HS-5 (cell line): ENCODE measurements at places on chromosomes 6 and 20.

GRCh38 chr6:169807229-169807628 lies 55.8 kb downstream of the ERMARD start:
- no peak for DNase-seq

DNA sequence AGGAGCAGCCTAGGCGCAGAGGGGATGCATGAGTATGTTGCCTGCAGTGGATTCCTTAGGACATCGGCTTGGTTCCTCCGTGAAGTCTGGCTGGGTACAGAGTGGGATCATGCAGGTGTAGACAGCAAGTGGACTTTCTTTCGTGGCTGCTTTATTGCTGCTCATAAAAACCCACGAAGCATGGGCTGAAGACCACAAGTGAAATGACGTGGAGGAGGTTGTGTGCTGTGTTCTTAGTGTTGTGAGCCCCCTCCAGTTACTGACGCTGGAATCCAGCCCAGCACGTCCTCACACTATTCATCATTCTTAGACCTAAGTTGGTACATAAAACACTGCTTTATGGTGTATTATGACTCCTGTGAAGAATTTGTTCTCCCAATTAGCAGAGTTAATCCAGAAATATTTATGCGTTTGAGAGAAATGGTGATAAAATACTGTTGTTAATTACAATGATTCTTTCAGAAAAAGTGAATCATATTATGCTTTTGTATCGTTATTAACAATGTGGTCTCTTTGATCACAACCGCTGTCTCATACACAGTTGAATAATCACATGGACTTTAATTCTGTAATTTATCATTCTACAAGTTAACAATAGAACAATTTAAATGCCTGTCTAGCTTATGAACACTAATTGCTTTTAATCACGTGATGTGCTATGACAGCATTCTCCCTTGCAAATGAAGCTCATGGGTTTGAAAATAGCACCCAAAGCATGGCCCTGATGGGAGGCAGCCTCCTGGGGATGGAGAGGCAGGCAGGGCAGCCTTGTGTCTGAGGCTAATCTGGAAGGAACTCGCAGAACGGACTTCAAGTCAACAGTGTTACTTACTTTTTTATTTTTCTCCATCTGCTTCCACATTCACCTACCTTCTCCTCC lies 233.9 kb upstream of the SYNDIG1 start:
- no peak for DNase-seq

DNA sequence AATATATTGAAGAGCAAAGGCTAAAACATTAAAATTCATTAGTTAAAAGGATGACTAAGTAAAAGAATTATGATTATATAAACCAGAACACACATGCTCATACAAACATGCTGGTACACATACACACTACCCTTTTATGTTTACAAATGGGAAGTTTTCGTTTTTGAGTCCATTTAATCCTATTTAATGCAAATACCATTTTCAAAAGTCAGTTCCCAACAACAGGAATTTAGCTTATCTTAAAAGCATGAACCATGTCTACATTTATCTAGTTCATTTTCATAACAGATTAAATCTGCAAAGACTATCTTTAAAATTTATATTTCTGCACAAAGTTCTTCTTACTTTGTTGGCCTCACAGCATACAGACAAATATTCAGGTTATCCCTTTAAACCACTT lies 42.5 kb downstream of the MAN1A1 start:
- DNase-seq, result no peak

GRCh38 chr20:40956542-40957264 lies 71.9 kb upstream of the TOP1 start:
- DNase-seq, result no peak

DNA sequence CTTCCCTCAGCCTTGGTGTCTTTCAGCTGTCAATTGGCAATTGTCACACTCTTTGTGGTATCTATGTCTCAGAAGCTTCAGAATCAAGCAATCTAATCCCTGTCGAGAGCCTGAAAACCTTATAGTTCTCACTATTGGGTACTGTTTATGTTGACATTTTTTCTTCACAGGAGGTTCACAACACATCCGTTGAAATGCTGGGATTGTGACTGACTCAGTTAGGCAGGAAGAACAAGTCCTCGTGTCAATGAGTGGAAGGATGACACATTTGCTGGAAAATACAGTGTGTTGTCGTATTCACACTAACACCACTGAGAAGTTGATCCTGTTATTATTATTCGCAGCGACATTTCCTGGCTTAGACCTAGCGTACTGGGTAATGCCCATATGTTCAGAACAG lies 163.9 kb upstream of the CITED2 start:
- DNase-seq, result no peak

GRCh38 chr6:34529665-34530327 lies 26.3 kb downstream of the SPDEF start:
- no peak for DNase-seq

DNA sequence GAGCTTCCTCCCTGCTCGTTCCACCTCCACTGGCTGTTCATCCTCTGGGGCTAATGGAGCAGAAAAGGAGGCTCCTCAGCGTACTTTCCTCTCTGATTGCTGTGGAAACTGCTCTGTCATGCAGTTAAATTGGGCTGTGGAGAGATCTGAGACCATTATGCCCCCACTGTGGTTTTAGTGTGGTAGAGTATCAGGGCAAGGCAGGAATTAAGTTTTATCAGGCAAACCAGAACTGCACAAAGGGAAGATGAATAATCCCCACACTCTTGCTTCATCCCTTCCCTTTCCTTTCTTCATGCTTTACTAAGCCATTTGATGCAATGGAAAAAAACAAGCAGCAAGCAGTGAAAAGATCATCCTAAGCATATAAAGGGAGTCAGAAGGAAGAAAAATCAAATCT lies 11.9 kb upstream of the ME1 start:
- DNase-seq, result no peak

- DNase-seq, result no peak
Observed at GRCh38 chr6:11222385-11223277, 9.8 kb downstream of the NEDD9 start.

DNA sequence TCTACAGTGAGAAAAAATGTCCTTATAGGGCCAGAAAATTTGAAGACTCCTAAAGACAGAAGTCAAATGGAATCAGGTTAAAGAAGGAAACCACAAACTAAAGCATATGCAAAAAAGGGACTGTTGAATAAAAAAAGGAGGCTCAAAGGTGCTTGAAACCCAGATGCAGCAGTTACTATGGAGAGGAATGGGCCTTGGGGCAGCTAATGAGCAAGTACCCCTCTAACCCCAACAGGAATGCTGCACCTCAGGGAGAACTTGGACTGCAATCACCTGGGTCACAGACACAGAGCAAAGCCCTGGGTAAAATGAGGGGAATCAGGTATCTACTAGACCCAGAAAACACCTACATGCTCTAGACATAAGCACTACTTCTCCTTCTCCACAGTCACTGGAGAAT lies 313.9 kb downstream of the UBE3D start:
- no peak for DNase-seq

DNA sequence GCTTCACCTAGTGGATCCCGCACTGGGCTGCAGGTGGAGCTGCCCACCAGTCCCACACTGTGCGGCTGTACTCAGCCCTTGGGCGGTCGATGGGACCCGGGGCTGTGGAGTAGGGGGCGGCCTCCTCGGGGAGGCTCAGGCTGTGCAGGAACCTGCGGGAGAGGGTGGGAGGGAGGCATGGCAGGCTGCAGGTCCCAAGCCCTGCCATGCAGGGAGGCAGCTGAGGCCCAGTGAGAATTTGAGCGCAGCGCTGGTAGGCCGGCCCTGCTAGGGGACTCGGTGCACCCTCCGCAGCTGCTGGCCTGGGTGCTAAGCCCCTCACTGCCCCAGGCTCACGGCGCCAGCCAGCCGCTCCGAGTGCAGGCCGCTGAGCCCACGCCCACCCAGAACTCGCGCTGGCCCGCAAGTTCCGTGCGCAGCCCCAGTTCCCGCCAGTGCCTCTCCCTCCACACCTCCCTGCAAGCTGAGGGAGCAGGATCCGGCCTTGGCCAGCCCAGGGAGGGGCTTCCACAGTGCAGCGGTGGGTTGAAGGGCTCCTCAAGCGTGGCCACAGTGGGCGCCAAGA lies 1407.6 kb downstream of the EPHA7 start:
- no peak for DNase-seq

- DNase-seq, result no peak
Observed at GRCh38 chr6:134176264-134176975, 124.0 kb upstream of the SLC2A12 start.

- peak; percentile 73 for DNase-seq
Observed at GRCh38 chr6:13006578-13007300, 290.2 kb downstream of the PHACTR1 start.

- DNase-seq, result no peak
Observed at GRCh38 chr6:56650191-56650590, 7.5 kb upstream of the DST start.

- no peak for DNase-seq
Observed at GRCh38 chr6:155660251-155660977, 204.8 kb upstream of the NOX3 start.

DNA sequence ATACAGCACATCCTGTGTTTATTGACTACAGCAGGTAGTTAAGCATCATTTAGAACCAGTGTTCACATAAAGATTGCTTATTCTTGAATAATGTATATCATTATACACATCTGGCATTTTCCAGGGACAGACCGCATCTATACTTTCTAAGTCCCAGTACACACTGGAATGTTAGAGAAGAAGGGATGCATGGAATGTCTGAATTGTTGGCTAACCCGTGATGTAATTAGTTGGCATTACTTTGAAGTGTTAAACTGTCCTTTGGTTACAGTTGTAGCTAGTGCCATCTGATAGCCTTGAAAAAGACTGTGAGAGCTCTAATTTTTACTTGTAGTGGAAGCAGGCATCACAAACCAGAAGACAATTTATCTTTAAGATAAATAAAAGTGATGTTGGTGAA lies 29.8 kb upstream of the MCHR2 start:
- DNase-seq, result no peak

DNA sequence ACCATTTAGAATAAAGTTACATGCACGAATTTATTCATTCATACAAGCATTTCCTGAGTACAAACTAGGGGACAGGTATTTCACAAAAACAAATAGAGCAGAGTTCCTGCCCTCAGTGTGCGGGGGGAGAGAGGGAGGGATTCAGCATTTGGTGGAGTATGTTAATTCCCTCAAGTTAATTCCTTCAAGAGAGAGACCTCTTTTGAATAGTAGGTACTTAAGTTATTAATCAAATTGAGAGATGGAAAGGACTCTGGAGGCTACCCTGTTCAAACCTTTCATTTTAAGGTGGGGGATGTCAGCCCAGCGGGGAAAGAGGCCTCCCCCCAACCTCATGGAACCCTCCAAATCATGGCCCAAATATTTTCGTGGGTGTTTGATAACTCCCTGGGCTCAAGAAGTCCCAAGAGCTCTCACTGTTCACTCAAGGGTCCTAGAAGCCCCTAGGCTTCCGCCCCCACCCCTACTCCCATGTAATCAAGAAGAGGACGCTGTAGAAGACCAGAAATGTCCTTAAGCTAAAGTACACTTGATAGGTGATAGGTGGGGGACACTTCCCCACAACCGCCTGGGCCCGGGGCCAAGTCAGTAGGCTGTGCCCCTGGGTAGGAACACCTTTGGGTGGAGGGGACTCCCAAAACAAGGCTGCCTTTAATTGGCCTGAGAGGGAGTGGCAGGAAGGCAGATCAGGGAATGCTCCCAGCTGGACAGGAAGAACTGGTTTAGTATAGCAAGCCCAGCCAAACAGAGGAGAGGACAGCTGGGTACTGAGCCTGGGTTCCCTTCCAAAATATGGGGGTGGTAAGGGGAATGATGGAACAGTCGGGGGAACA lies 2.9 kb downstream of the SDC4 start:
- no peak for DNase-seq

DNA sequence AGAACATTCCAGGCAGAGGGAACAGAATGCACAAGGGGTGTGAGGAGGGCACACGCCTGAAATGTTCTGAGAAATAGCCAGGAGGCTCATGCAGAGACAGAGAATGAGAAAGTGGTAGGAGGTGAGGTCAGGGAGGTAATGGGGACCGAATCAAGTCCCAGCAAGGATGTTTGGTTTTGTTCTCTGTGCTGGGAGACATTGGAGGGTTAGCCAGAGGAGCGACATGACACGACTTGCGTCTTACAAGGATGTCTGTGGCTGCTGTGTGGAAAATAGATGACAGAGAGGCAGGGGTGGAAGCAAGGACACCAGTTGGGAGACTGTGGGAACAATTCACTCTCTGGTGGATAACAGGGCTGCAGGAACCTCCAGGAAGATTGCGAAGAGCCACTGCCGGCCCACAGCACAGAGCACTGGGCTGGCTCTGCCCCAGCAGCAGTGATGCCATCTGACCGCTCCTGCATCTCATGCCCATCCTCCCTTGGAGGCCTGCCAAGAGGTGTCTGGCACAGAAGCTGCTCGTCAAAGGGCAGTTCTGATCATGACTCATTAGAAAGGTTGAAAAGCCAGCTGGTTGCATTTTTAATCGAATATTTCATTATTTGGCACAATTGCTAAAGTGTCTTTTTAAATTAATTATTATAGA lies 57.7 kb upstream of the CD83 start:
- DNase-seq, result no peak

DNA sequence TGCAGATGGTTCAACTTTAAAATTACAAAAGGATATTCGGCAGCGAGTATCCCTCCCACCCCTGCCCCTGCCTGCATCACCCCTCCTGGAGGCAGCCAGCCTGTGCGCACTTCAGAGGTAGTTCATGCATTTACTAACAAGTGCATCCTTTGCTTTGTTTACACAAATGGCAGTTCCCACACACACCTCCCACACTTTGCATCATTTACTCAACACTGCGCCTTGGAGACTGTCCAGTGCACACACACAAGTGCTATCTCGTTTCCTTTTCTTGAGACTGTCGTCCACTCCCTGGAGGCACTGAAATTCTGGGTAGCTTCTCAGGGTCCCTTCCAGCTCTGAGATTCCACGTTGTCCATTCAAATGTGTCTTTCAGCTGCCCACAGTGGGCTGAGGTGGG lies 53.1 kb upstream of the VSX1 start:
- DNase-seq, result no peak

GRCh38 chr20:58791286-58791685 lies 59.4 kb downstream of the GNAS-AS1 start:
- no peak for DNase-seq

GRCh38 chr6:63565727-63566596 lies 6.3 kb upstream of the LOC128125822 start:
- DNase-seq, result no peak

DNA sequence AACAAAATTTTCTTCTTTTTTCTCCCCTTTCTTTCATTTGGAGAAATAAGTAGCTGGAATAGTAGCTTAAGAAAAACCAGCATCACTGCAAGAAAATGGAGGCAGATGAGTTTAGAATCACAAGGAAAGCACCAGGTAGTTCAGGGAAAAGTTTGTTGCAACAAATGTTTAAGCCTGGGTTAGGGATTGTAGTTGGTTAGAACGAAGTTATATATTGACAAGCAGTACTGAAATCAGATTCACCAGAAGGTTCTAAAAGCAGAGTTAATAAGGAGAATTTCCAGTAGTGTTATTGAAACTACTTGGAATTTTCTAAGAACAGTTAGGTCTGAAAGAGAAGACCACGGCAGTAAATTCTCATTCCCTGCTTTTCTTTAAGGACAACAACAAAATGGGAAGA lies 70.2 kb downstream of the BMP2 start:
- no peak for DNase-seq

- no peak for DNase-seq
Observed at GRCh38 chr6:116017546-116018295, 43.0 kb downstream of the FRK start.

GRCh38 chr6:24032896-24033688 lies 92.9 kb upstream of the NRSN1 start:
- no peak for DNase-seq
